Activated CD4-positive, alpha-beta memory T cell treated with anti-CD3 and anti-CD28 coated beads for 36 hours (primary cell): ENCODE measurements at places on chromosomes 11 and 22. TPM values are rescaled to one million over a fixed set of nuclear protein-coding genes. Genes with fewer than 3 reads are reported as not detected.

GRCh38 chr22:46962406-46962805 is 200.0 kb downstream of the TBC1D22A start:
- H3K4me3 ChIP-seq = no peak overlapping the region
- peaks cover 11% of the 10 kb centered on the region for H3K4me1 ChIP-seq
- H3K27me3 ChIP-seq = no peaks in the 10 kb centered on the region
- DNase-seq = no peak
- no peaks in the 10 kb centered on the region for H3K36me3 ChIP-seq
- H3K27ac ChIP-seq = no peak overlapping the region

DNA sequence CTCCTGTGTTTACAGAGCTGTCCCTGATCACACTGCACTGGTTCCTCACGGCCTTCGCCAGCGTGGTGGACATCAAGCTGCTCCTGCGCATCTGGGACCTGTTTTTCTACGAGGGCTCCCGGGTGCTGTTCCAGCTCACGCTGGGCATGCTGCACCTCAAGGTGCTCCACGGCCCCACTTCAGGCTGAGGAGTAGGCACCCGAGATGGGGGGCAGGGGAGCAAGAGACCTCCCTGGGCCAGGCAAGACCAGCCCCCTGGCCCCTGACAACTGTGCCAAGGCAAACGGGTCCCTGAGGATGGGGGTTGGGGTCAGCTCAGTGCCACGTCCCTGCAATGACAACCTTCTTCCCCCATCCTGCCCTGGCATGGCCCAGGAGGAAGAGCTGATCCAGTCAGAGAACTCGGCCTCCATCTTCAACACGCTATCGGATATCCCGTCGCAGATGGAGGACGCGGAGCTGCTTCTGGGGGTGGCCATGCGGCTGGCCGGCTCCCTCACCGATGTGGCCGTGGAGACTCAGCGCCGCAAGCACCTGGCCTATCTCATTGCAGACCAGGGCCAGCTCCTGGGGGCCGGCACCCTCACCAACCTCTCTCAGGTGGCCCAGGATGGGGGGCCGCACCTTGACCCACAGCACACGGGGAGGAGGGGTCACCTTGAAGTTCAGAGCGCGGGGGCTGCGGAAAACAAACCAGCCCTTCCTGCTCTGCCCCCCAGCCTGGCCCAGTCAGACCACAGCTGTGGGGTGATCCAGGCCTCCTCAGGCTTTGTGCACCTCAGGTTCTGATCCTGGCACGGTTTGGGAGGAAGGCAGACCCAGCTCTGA is 35.9 kb downstream of the SGSM3 start:
- H3K27ac ChIP-seq = no peak overlapping the region
- no peak for DNase-seq
- H3K4me3 ChIP-seq = no peak overlapping the region
- peaks cover 26% of the 10 kb centered on the region for H3K36me3 ChIP-seq
- no peaks in the 10 kb centered on the region for H3K27me3 ChIP-seq
- peaks cover 26% of the 10 kb centered on the region for H3K4me1 ChIP-seq

- no peak overlapping the region for H3K27ac ChIP-seq
- H3K4me1 ChIP-seq = no peaks in the 10 kb centered on the region
- no peaks in the 10 kb centered on the region for H3K36me3 ChIP-seq
- H3K27me3 ChIP-seq = no peaks in the 10 kb centered on the region
- DNase-seq = no peak
Measured at GRCh38 chr11:40716344-40717130, 742.9 kb downstream of the LRRC4C start.

DNA sequence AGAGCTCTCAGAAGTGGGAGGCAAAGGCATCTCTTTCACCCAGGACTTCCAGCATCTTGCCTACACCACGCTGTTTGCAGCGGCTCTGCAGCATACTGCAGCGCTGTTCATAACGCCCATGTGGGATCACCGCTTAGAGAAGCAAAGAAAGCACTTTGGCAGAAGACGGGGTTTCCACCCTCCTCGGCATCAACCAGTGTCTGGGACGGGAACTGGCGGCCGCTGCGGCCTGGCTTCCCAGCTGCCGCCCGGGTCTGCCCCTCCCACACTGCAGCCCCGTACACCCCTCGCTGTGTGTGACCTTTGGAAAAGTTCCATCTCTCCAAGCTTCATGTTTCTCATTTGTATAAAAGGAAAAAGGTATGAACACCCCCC is 545 bp upstream of the TIRAP start:
- peak overlapping the region; percentile 82 for H3K4me3 ChIP-seq
- H3K4me1 ChIP-seq = peaks cover 39% of the 10 kb centered on the region
- peaks cover 7% of the 10 kb centered on the region for H3K36me3 ChIP-seq

DNA sequence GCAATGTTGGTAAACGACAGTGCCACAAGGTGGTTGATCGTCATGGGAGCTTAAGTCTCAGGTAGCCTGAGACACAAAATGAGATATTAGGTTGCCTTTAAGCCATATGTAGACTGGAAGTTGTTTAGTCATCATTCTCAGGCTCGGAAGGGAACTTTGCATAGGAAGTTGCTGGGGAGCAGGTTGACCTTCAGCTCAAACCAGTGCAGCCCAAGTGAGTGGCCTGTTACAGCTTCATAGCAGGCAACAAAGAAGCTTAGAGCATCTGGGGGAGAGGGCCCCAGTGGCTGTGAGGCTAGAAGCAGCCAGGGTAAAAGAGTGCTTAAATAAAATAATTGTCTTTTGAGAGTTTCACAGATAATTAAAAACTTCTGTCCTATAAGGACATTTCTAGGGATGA is 404.0 kb downstream of the GUCY1A2 start:
- DNase-seq = no peak
- no peaks in the 10 kb centered on the region for H3K27me3 ChIP-seq
- no peak overlapping the region for H3K27ac ChIP-seq
- no peaks in the 10 kb centered on the region for H3K4me1 ChIP-seq

DNA sequence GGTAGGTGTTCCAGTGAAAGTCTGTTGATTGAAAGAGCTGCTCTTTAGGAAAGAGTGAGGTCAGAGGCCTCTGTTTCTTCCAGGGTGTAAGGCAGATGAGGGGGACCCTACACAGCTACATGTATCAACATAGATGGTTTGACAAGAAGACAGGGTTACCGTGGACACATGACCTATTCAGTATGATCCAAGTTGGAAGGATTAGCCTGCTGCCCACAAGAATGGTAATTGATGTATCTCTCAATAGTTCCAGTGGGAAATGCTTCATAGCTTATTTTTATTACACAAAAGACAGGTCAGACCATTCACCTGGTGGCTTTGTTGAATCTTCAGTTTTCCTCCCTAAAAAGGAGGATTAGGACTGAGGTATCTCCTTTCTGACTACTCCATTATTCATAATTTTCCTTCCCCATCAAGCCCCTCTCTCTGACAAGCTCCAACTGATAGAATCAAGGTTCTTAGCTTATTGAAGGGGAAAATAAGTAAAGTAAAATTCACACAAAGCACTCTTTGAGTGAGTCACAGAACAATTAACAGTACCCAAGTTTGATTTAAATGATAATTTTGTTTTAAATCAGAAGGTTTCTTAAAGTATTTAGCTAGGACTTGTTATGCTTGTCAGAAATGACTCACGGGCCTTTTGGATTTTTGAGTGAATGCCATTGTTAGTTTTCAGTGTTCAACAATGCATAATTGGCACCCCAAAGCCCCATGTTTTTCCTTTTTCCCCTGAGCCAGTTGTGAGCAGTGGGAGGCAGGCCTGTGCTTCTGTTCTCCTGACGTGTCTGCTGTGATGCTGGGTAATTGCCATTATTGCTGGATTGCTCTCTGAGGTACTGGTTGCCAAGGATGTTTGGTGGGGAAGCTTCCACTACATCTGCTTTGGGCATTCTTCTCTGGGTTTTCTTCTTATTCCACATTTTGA is 373.2 kb downstream of the DDX10 start:
- H3K27me3 ChIP-seq = no peaks in the 10 kb centered on the region
- H3K27ac ChIP-seq = no peak overlapping the region
- DNase-seq = no peak
- no peaks in the 10 kb centered on the region for H3K4me1 ChIP-seq

GRCh38 chr11:8948886-8949285 is 6.1 kb upstream of the ASCL3 start:
- H3K27me3 ChIP-seq = no peaks in the 10 kb centered on the region
- H3K27ac ChIP-seq = no peak overlapping the region
- no peak for DNase-seq

ANGPTL5 gene
- total RNA-seq = not detected

MMP1 gene
- not detected for total RNA-seq

FAM181B gene
- total RNA-seq = not detected
